ENCODE measurements at places on chromosomes 12 and 14.
A peak's percentile ranks its signal among the peaks of the same experiment; 100 is the strongest.

DNA sequence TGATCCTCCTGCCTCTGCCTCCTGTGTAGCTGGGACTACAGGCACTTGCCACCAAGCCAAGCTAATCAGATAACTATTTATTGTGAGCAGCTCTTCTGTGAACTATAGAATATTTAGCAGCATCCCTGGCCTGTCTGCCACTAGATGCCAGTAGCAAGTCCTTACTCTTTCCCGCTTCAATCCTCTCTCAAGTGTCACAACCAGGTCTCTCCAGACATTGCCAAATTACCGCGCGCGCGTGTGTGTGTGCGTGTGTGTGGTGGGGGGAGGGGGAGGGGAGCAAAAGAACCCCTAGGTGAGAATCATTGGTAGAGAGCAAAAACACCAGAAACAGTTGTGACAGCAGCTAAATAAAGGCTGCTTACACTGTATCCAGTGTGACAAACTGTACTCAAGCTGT, 49.9 kb downstream of the PPP2R5E start:
- DNase-seq: no peak

- DNase-seq: no peak
Measured at GRCh38 chr12:26422839-26423398, 227.5 kb downstream of the SSPN start.

- no peak for DNase-seq
Measured at GRCh38 chr14:70289138-70289537, 70.3 kb downstream of the COX16 start.

GRCh38 chr12:79019672-79020071, 155.1 kb downstream of the SYT1 start:
- DNase-seq: no peak

- DNase-seq: no peak
Measured at GRCh38 chr12:130013771-130014484, 110.1 kb upstream of the TMEM132D start.

GRCh38 chr12:124301084-124301654, 6.3 kb downstream of the RFLNA start:
- DNase-seq: peak; percentile 25

DNA sequence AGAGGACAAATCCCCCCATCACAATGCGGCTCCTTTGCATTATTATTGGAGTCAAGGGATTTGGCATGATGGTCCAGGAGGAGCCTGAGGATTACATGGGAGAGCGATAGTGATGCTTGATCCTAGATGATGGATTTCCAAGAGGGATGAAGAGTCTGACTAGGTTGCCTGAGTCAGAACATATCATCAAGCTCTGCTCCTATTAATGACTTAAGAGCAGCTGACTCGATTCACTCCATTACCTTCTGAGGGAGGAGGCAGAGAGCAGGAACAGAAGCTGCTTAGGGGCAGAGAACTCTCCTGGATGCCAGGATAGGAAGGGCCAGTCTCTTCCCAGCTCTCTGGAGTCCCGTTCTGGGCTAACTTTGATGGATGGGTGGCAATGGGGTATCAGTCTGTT, 54.0 kb upstream of the CISTR start:
- DNase-seq: no peak

GRCh38 chr12:82660541-82661325, 26.0 kb upstream of the TMTC2 start:
- no peak for DNase-seq

GRCh38 chr12:6476489-6476888, 6.0 kb upstream of the VAMP1 start:
- no peak for DNase-seq

- no peak for DNase-seq
Measured at GRCh38 chr12:25887367-25887766, 71.1 kb upstream of the RASSF8 start.

DNA sequence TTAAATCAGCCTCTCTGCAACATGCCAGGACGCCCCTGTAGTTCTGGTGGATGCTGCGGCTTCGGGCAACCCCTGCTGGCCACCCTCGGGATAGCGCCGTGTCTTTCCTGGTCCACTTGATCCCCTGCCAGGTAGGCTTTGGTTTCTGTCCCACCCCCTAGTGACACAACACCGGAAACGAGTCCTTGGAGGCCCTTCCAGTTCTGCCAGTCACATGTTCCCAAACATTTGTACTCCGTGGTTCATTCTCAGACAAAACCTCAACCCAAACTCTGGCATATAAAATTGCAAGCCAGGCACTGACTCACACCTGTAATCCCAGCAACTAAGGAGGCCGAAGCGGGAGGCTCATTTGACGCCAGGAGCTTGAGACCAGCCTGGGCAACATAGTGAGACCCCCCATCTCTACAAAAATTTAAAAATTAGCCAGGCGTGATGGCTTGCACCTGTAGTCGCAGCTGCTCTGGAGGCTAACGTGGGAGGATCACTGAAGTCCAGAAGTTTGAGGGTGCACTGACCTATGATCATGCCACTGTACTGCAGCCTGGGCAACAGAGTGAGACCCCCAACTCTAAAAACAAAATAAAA, 37.0 kb downstream of the RASAL1 start:
- peak; percentile 84 for DNase-seq

Measured in RWPE2 (cell line).